ENCODE measurements at places on chromosomes 7 and 10.
A peak's percentile ranks its signal among the peaks of the same experiment; 100 is the strongest.

DNA sequence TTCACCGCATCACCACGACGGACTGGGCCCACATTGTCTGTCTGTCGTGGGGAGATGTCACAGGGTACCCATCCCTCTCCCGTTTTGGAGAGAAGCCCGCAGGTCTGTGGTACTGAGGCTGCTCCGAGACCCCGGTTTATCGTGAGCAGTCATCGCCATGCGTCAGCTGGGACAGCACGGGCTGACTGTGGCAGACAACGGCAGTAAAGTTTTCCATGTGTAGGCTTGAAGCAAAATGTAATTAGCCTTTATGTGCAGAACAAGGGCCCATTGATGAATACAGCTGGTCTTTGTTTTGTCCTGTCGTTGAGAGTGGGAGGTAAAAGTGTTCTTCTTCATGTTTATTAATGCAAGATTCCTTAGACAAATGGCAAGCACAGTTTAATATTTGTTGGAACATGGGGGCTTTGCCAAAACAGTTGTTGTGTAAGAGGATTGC is 167.4 kb upstream of the SH2B2 start:
- no peak for DNase-seq

- DNase-seq, result no peak
Measured at GRCh38 chr10:103941801-103942200, 23.8 kb upstream of the STN1 start.

DNA sequence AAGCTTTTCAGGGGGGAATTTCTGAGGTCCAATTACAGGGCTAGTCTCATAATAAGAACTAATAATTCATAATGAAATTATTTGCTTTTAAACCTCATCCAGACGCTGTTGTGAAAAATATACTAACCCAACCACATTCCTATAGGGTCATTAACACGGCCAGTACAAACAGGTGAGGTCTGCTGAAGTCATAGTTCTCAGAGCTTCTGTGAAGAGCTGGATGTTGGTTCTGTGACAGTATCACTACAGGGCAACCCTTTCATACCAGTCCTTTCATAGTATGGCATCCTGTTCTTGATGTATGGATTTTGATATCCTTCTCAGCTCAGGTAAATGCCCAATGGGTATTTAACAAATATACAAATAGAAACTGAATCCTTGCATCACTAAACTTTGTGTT is 62.3 kb upstream of the FAM133B start:
- DNase-seq, result no peak

DNA sequence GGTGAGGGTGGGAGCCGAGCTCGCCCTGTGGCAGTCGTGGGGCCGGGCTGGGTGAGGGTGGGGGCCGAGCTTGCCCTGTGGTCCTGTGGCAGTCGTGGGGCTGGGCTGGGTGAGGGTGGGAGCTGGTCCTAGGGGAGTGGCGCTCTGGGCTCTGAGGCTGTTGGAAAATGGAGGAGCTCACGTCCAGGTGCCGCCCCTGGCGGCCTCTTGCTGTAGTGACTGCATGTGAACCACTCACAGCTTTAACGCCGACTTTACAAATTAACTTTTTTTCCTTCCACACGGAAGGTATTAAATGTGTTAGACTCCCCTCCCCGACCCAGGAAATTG is 312.6 kb downstream of the WDR37 start:
- DNase-seq, result no peak

DNA sequence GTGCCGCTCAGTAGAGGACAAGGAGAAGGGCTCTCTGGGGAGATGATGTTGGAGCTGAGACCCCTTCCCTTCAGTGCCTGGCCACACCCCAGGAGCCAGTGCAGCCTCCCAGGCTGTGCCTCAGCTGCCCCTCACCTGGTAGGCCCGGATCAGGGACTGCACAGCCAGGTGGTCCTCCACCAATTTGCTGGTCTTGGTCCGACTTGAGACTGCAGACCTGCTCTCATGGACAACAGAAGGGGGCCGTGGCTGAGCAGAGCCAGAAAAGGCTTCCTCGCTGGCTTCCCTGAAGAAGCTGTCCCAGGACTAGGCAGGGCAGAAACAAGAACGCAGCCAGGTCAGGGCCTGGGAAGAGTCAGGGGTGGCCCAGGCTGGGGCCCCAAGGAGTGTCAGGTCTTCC is 5.5 kb downstream of the OGDHL start:
- DNase-seq, result no peak

GRCh38 chr7:1144269-1144771 is 15.7 kb downstream of the ZFAND2A start:
- DNase-seq, result peak; percentile 56

GRCh38 chr10:60974463-60975149 is 30.6 kb upstream of the RHOBTB1 start:
- DNase-seq, result no peak

DNA sequence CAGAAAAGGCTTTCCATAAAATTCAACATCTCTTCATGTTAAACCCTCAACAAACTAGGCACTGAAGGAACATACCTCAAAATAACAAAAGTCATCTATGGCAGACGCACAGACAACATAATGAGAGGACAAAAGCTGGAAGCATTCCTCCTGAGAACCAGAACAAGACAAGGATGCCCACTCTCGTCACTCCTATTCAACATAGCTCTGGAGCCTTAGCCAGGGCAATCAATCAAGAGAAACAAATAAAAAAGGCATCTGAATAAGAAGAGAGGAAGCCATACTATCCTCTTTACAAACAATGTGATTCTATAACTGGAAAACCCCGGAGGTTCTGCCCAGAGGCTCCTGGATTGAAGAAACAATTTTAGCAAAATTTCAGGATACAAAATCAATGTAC is 251.0 kb downstream of the MALRD1 start:
- DNase-seq, result no peak

DNA sequence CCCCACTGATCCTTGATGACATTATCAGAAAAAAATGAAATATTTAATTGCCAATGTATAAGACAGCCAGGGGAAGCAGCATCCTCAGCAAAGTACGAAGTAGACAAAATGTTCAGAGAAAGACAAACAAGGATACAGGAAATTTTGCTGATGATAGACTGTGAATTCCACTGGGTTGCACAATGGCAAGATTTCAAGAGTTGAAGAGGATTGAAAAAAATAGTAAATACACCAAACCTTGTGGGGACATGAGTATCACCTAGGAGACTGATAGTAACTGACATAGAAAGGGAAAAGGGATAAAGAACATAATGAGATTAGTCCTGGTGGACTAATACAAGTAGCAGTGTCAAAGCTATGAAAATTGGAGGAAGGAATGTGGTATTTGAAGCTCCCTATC is 16.5 kb downstream of the CNOT4 start:
- no peak for DNase-seq

GRCh38 chr10:121919666-121920065 is 8.2 kb downstream of the ATE1 start:
- DNase-seq, result no peak

DNA sequence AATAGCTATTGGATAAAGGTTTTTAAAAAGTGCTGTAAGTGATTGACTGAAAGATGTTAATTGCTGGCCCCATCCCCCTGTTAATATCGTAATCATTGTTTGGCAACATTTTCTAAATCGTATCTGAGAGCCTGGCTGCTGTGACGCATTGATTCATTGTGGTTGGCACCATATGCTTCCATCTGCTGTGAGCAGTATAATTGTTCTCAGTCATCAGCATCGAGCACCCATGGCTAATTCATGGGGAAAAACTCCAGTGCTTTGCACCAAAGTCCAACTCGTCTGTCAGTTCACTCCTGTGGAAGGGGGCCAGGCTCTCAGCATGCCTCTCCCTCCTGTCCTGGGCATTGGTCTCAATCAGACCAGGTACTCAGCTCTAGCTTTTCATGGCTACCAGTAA is 205.2 kb downstream of the STK31 start:
- no peak for DNase-seq

GRCh38 chr7:46879783-46880182 is 702.1 kb downstream of the TNS3 start:
- no peak for DNase-seq

DNA sequence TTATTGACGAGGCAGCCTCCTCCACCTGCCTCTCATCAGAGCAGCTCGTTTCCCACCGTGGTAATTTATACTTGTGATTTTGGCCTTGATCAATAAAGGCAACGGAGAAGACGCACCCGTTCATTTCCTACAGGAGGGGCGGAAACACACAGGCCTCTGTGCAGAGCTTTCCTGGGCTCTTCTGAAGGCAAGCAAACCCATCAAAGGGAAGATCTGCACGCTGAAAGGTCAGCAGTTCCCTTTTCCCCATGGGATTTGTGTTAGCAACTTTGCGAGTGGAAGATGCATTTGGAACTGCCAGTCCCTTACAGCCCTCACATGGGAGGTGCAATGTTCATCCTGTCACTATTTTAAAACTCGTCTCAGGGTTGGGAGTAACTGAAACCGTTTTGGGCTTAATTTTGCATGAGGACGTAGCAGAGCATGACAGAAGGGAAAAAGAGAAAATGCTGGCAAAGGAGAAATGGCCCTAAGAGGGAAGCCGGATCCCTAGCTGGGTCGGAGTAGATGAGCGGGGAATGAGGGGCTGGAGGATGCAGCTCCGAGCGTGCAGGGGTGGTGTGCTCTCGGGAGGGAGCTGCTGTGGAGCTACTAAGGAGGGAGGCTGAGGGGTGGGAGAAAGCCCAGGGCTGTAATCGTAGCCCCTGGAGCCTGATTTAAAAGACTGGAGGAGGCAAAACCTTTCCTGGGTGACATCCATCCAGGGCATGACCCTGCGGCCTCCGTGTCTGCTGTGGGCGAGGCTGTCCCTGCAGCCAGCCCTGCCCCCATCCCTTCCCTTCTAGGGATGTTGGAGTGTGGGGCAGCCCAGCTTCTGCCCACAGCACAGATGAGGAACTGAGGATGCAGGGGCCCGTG is 111.1 kb upstream of the FAM20C start:
- DNase-seq, result no peak

- no peak for DNase-seq
Measured at GRCh38 chr7:47188136-47188535, 393.8 kb downstream of the TNS3 start.

Measured in upper lobe of left lung (tissue), 6 donors.